ENCODE measurements at places on chromosomes 11 and 22.

DNA sequence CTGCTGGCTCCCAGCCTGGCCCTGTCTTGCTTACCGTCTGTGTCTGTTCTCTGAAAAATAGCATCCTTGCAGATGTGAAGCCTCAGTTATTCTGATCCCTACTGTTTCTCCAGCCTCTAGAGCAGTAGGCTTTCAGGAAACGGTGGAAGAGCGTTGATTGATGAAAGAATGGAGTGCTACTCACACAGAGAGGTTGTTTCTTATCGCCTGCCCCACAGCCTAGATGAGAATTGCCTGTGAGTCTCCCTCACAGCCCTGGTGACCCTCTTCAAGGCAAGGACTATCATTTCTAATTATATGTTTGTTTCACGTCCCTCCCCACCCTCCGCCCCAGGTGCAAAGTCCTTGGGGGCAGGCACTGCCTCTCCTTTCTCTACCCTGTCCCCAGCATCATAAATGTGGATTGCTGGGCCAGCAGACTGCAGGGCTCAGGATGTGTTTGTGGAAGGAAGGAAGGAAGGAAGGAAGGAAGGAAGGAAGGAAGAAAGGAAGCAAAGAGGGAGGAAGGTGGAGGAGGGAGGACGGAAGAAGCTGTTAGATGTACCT is 575.3 kb upstream of the B3GAT1 start:
- DNase-seq = no peak

GRCh38 chr22:19888131-19888746 is 33.6 kb upstream of the GNB1L start:
- DNase-seq = no peak

GRCh38 chr11:133563505-133564025 is 31.3 kb upstream of the OPCML start:
- no peak for DNase-seq

DNA sequence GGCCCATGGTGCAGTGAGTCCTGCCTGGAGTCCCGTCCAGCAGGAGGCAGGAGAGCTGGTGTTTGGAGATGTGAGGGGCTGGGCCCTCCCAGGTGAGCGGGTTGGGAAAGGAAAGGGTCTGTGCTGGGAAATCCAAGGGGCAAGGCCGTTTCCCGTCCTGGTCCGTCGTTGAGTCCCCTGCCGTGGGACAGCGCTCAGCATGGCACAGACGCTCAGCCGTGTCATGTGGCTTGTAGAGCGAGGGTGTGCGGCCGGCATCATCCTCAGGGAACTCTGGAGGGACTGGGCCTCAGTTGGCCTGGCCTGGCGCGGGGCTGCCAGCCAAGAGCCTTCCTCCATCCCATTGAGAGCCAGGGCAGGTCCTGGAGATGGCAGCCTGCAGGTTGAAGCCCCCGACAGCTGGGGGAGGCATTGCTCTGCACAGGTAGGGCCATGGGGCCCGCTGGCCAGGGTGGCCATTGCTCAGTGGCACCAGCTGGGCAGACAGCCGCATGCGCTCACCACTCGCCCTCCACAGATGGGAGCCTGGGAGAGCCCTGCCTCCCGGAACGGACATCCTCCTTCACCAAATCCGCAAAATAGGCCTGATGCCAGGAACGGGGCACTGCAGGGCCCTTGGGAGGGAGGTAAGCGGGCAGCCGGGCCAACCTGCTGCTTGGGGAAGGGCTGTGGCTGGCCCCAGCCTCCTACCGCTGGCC is 28.7 kb downstream of the KCNQ1 start:
- no peak for DNase-seq

DNA sequence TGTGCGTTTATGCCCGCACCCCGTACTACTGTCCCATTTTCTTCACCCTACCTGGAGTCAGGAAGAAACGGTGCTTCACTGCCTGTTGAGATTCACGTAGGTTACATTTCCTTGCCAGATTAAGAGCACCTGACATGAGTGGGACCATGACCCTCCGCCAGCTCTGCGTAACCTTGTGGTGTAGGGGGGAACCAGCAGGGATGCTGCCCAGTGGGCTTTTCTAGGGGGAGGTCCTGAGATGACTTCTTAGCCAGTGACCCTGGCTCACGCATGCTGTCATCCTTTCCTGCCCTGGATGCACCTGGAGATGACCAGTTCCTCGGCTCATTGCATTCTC is 967 bp upstream of the ARVCF start:
- DNase-seq = no peak

DNA sequence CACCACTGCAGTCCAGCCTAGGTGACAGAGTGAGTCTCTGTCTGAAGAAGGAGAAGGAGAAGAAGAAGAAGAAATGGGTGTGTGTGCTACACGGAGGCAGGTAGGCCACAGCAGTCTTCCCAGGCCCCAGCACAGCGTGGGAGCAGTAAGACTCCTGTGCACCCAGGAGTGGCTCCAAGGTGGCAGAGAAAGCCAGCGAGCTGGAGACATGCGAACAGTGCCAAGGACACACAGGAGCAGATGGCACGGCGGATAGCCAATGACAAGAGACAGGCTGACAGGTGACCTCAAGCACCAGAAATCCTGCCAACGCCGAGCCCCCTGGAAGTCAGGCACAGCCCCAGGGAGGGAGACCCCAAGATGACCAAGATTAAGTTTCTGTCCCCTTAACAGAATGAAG is 9.0 kb upstream of the SCGB1A1 start:
- no peak for DNase-seq

GRCh38 chr11:46615756-46616155 is 1.3 kb downstream of the HARBI1 start:
- DNase-seq = no peak

- DNase-seq = no peak
Observed at GRCh38 chr22:27679693-27680488, 121.7 kb downstream of the MN1 start.

DNA sequence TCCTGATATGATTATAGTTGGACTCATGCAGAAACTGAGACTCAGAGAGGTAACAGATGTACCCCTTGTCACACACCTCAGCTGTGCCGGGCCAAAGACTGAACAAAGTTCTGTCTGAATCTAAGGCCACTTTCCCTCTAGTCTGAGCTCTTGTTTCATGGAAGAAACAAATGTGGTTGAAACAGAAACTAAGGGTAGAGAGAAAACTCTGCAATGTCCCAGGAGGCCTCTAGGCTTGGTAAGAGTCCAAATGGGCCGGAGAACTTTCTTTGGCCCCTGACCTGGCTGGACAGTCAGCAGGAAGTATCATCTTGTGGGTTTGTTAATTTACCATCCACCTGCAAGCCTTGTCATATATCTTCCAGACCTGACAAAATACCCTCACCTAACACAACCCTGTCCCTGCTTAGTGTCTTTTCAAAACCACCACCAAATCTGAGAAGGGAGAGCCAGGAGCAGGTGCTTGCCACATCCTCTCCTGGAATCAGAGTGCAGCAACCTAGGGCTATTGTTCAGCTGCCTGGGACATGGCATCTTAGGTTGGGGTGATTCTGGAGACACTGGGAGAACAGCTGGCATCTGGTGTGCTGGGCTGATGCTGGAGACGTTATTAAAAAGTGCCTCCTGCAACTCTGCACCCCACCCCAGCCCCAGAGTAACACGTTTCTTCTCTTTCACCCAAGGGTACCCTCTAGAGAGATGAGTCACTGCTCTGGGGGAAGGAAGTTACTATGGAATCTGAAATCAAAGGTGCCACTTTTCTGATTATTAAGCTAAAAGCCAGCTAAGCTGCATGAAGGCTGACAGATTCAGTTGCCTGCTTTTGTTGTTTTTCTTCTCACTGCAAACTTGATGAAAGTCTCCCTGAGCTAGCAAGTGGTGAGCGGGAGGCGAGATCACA is 126.3 kb upstream of the TIMP3 start:
- DNase-seq = no peak

- DNase-seq = no peak
Observed at GRCh38 chr22:36256478-36256877, 3.5 kb downstream of the APOL1 start.

DNA sequence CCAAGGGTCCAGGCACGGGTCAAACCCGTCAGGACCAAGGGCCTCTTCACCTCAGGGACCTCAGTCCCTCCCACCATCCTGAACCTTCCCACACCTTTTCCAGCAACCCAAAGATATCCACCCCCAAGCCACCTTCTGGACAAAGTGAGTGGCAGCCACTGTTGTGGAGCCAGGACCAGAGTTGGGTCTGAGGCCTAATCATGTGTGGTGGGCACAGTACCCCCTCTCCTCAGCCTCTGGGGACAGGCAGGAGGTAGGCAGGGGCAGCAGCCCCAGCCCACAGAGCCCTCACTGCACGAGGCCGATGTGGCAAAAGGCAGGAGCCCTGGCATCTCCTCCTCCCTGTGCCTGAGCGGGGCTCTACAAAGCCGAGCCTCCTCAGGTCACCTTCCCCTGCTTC is 2.5 kb downstream of the KCNJ11 start:
- DNase-seq = no peak

GRCh38 chr11:27255447-27255828 is 107.6 kb downstream of the CCDC34 start:
- DNase-seq = no peak

GRCh38 chr11:26227301-26227746 is 104.6 kb upstream of the ANO3 start:
- DNase-seq = no peak

Measured in CD4-positive, alpha-beta T cell (primary cell).